ENCODE measurements at places on chromosomes 12 and 14.

- no peaks in the 10 kb centered on the region for H3K27me3 ChIP-seq
- H3K4me1 ChIP-seq, result no peaks in the 10 kb centered on the region
- H3K27ac ChIP-seq, result no peak overlapping the region
- H3K36me3 ChIP-seq, result no peaks in the 10 kb centered on the region
- DNase-seq, result no peak
These were observed 84.8 kb downstream of the HELB start for GRCh38 chr12:66387117-66387516.

DNA sequence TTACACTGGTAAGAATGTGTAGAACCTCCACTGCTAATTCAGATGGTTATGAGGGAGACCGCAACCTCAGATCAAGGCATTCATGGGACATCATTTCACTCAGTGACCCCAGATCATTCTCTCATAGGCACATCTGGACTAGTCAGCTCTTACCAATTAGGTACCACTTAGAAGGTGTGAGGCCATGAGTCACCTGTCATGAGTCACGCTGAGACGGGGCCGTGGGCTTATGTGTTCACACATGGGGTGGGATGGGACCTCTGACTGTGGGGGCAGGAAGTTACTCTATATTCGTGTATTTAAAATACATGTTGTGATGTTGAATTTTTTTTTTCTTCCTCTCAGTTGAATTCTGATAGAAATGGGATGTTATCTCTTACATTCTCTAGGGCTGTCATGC lies 55.9 kb downstream of the CCDC92 start:
- H3K27me3 ChIP-seq, result no peaks in the 10 kb centered on the region
- no peak for DNase-seq
- no peak overlapping the region for H3K4me3 ChIP-seq
- no peaks in the 10 kb centered on the region for H3K36me3 ChIP-seq
- no peak overlapping the region for H3K27ac ChIP-seq

GRCh38 chr12:23843958-23844357 lies 105.5 kb downstream of the SOX5 start:
- H3K4me3 ChIP-seq, result no peak overlapping the region
- DNase-seq, result no peak
- H3K27me3 ChIP-seq, result no peaks in the 10 kb centered on the region
- no peaks in the 10 kb centered on the region for H3K36me3 ChIP-seq

- H3K36me3 ChIP-seq, result no peaks in the 10 kb centered on the region
- no peak overlapping the region for H3K4me3 ChIP-seq
- H3K27ac ChIP-seq, result no peak overlapping the region
- no peaks in the 10 kb centered on the region for H3K27me3 ChIP-seq
- no peaks in the 10 kb centered on the region for H3K4me1 ChIP-seq
- DNase-seq, result no peak
These were observed 92.1 kb upstream of the BMP4 start for GRCh38 chr14:54048736-54049135.

GRCh38 chr12:112848972-112849371 lies 57.4 kb downstream of the RPH3A start:
- peaks cover 18% of the 10 kb centered on the region for H3K27me3 ChIP-seq
- H3K36me3 ChIP-seq, result no peaks in the 10 kb centered on the region
- no peak for DNase-seq
- H3K27ac ChIP-seq, result no peak overlapping the region

DNA sequence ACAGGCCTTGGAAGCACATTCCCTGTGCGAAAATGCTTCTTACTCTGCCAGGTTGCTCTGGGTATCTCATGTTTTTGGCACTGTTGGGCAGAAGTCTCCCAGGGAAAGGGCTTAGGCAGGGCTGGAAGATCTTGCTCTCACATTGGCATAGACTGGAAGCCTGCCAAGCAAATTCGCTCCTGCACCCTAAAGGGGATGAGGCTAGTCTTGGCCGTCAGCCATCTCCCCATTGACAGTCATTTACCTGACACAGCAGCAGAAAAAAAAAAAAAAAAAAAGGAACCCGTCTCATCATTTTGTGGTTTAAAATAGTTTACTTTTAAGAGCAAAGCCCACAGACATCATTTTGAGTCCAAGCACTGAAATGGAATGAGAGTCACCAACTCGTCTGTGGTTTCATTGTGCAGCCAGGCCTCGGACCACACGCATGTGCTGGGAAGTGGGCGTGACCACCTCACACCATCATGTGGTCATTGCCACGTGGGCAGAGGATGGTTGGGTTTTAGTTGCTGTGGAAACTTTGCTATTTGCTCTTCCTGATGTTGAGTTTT lies 84.8 kb downstream of the NRXN3 start:
- no peak overlapping the region for H3K27ac ChIP-seq
- DNase-seq, result no peak
- no peaks in the 10 kb centered on the region for H3K36me3 ChIP-seq
- no peaks in the 10 kb centered on the region for H3K27me3 ChIP-seq
- no peak overlapping the region for H3K4me3 ChIP-seq
- H3K4me1 ChIP-seq, result no peaks in the 10 kb centered on the region

DNA sequence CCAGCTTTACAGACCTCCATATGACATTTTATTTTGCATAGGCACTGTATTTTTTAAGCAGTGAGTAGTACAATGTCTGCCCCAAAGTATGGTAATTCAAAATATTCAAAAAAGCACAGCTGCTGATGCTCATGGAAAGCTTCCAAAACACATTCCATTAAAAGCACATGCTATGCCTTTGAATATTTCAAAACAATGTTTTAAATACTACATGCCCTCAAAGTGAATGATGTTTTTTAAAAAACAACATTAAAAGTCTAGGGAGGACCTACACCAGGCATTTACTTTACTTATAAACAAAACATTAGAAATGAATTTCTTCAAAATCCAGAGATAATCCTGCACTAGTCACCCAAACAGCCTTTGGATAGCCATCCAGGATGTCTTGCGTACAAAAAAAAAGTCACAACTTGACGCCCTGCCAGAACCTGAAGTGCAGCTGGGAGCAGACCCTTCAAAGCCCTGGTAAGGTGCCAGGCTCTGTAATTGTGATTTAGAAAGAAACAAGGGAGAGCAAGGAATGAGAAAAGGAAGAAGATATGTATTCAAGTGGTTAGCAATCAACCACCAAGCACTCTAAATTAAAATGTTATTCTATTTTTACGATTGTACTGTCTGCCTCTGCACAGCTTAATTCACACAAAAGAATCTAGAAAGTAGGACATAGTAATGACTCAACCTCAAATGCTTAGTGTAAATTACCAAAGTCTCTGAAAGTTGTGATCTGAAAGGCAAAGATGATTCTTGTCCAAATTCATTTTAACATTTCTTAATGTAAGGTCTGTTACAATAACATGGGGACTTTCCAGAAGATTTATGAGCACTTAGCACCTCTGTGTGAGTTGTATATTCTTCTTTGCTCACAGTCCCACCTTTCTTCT lies 31.9 kb downstream of the CEP83 start:
- H3K4me3 ChIP-seq, result no peak overlapping the region
- no peaks in the 10 kb centered on the region for H3K36me3 ChIP-seq
- DNase-seq, result no peak

GRCh38 chr12:96215919-96216273 lies 21.7 kb downstream of the ELK3 start:
- H3K36me3 ChIP-seq, result peaks cover 16% of the 10 kb centered on the region
- H3K4me1 ChIP-seq, result peaks cover 55% of the 10 kb centered on the region

DNA sequence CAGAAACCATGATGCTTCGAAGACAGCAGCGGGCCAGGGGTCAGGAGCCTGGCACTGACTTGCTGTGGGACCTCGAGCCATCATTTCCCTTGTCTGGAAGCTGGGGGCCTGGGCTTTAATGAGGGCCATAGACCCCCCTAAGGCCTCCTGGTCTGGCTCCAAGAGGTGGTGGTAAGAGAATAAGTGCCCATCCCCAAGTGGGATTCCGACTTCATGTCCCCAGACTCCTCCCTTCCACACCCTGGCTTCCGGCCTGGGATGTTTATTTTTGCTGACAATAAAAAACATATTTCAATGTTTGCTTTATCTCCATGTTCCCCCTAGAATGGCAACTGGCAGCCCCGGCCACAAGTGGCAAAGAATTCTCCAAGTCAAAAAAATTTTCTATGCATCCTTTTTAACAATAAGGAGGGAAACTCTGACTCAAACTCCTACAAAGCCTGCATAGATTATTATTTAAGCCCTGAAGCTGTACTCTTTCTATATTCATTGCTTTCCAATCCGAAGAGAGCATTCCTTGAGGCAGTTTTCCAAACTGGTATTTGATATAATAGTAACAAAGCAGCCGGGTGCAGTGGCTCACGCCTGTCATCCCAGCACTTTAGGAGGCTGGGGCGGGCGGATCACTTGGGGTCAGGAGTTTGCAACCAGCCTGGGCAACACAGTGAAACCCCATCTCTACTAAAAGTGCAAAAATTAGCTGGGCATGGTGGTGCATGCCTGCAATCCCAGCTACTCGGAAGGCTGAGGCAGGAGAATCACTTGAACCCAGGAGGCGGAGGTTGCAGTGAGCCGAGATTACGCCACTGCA lies 84.0 kb downstream of the ITPK1 start:
- peaks cover 3% of the 10 kb centered on the region for H3K36me3 ChIP-seq
- peaks cover 26% of the 10 kb centered on the region for H3K4me1 ChIP-seq
- H3K4me3 ChIP-seq, result no peak overlapping the region
- DNase-seq, result no peak
- no peaks in the 10 kb centered on the region for H3K27me3 ChIP-seq
- no peak overlapping the region for H3K27ac ChIP-seq

GRCh38 chr14:94462219-94462551 lies 9.6 kb upstream of the SERPINA11 start:
- DNase-seq, result no peak
- H3K27me3 ChIP-seq, result peaks cover 10% of the 10 kb centered on the region
- H3K4me3 ChIP-seq, result no peak overlapping the region

- no peaks in the 10 kb centered on the region for H3K27me3 ChIP-seq
- no peak for DNase-seq
- no peak overlapping the region for H3K27ac ChIP-seq
- no peak overlapping the region for H3K4me3 ChIP-seq
- no peaks in the 10 kb centered on the region for H3K4me1 ChIP-seq
- no peaks in the 10 kb centered on the region for H3K36me3 ChIP-seq
These were observed 102.8 kb downstream of the RPAP3 start for GRCh38 chr12:47602949-47603558.

DNA sequence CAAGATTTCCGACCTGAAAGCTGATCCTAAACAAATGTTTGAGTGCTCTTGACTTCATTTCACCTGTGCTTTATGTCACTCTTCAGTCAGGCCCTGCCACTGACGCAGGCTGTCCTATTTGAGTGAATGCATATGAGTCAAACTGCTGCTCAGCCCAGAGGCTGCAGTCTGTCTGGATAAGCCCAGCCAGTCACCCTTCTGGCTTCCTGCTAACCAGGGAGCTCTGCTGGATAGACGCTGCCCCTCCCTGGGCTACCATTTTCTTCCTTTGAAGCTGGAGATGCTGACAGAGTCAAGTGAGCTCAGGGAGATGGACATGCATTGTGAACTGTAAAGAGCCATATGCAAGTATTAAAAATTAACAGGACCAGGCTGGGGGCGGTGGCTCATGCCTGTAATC lies 5.1 kb upstream of the TUNAR start:
- H3K27ac ChIP-seq, result no peak overlapping the region
- no peak overlapping the region for H3K4me3 ChIP-seq
- H3K4me1 ChIP-seq, result no peaks in the 10 kb centered on the region
- H3K36me3 ChIP-seq, result no peaks in the 10 kb centered on the region
- DNase-seq, result no peak
- peaks cover 27% of the 10 kb centered on the region for H3K27me3 ChIP-seq

DNA sequence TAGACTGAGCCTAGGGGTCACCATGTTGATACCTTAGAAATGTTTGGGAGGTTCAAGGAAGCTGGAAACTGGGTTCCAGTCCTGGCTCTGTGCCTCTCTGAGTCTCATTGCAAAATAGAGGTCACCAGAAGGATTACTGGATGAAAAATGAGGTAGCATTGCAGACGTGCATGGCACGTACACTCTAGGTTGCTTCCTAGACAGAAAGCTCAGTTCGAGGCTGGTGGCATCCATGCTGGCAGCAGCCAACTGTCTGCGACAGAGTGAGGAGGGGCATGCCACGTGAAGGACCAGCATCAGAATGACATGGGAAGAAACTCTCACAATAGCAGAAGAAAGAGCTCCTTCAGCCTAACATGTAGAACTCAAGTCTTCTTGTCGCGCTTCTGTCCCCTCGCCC lies 4.6 kb upstream of the CYP46A1 start:
- DNase-seq, result no peak
- H3K36me3 ChIP-seq, result no peaks in the 10 kb centered on the region
- peaks cover 39% of the 10 kb centered on the region for H3K4me1 ChIP-seq

GRCh38 chr12:106673141-106673540 lies 90.3 kb downstream of the RFX4 start:
- no peaks in the 10 kb centered on the region for H3K4me1 ChIP-seq
- no peak overlapping the region for H3K4me3 ChIP-seq
- H3K27me3 ChIP-seq, result peaks cover 3% of the 10 kb centered on the region
- H3K36me3 ChIP-seq, result no peaks in the 10 kb centered on the region
- DNase-seq, result no peak

DNA sequence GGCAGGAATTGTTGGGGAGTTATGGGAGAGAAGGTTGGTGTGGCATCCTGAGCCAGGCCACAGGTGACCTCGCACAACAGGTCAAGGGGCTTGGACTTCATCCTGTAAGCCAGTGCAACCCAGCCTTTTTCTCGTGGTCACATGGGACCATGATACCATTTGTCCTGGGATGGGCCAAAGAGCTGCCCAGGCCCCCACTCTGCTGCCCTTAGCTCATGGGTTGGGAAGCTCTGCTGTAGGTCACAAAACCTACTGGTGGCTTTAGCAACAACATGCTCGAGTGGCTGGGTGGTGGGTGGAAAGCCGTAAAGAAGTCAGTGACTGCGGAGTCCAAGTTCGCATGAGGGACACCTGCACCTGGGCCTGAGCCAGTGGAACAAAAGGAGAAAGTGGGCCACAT lies 4.6 kb downstream of the CLMN start:
- H3K4me3 ChIP-seq, result no peak overlapping the region
- no peaks in the 10 kb centered on the region for H3K36me3 ChIP-seq
- H3K27me3 ChIP-seq, result peaks cover 15% of the 10 kb centered on the region
- H3K4me1 ChIP-seq, result peaks cover 19% of the 10 kb centered on the region
- no peak overlapping the region for H3K27ac ChIP-seq
- no peak for DNase-seq

DNA sequence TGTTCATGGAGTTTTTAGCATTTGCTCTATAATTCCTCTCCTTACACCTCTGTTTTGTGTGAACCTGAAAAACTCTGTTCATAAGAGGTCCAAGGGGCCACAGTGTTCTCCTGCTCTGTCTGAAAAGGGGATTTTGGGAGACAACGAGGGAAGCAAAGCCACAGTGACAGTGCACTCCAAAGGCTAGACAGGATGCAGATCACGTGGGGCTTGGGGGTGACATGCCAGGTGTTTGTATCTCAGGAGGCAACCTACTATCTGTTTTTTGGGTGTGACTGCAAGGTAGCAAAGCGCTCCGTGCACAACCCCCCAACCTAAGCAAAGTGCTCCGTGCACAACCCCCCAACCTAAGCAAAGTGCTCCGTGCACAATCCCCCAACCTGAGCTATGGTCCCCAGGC lies 5.1 kb upstream of the CHD4 start:
- DNase-seq, result peak; percentile 69
- H3K4me3 ChIP-seq, result peak overlapping the region; percentile 29
- H3K27me3 ChIP-seq, result no peaks in the 10 kb centered on the region

DNA sequence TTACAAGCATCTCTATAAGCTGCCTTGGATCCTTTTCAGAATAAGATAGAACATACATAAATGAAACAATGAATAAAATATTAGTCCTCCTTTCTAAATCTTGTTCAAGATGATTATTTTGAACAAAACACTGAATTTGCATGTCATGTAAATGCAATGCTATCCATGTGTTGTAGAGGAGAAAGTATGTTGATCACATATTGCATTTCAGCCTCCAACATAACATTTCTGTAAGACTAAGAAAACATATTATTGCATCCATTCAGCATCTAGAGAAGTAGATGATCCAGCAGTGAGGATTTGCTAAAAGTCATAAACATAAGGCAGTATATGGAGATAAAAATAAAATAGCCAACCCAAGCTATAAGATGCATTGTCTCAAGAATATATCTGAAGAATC lies 172.6 kb downstream of the CPNE8 start:
- DNase-seq, result no peak
- H3K27me3 ChIP-seq, result no peaks in the 10 kb centered on the region
- no peak overlapping the region for H3K4me3 ChIP-seq
- H3K27ac ChIP-seq, result no peak overlapping the region
- H3K4me1 ChIP-seq, result no peaks in the 10 kb centered on the region
